Glutamatergic neuron (in vitro differentiated cells): ENCODE measurements at places on chromosomes 6 and 20. TPM values are rescaled to one million over a fixed set of nuclear protein-coding genes. Genes with fewer than 3 reads are reported as not detected.

- no peak for DNase-seq
- H3K4me3 ChIP-seq, result peak overlapping the region; percentile 14
- peaks cover 32% of the 10 kb centered on the region for H3K4me1 ChIP-seq
- peaks cover 2% of the 10 kb centered on the region for H3K27me3 ChIP-seq
- peak overlapping the region; percentile 52 for H3K27ac ChIP-seq
Measured at GRCh38 chr6:107539409-107539808, 49.5 kb downstream of the SOBP start.

SMLR1 gene
- not detected for total RNA-seq

GRCh38 chr20:48733296-48733790, 94.5 kb downstream of the PREX1 start:
- H3K4me3 ChIP-seq, result no peak overlapping the region
- peaks cover 15% of the 10 kb centered on the region for H3K36me3 ChIP-seq
- H3K27me3 ChIP-seq, result peaks cover 11% of the 10 kb centered on the region
- no peak overlapping the region for H3K27ac ChIP-seq

DNA sequence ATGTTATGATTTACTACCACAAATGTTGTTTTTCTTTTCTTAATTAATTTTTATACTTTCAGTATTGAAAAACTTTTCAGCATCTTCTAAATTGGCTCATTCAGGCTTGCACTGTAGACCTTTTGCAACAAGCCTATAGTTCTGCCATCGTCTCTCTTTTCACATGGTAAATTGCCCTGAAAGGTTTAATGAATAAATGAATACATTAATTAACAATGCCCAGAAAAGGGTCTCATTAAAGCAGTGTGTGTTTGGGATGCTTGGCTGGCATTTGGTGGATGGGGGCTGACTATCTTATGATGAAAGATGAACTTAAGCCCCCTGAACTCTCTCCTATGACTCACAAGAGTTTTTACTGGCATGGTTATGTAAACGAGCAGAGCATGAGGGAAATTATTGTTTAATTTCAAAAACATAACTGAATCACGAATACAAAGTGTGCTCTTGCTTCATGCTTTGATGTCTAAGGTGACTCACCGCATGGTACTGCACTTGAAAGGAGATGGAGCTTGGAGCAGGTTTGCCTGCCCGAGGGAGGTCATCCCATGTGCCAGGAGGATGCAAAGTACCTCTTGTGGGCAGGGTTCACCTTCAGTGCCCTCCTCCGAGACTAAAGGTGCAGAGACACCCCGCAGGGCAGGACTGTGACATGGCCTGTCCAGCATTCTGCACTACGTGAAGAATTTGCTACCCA, 13.8 kb upstream of the PCK1 start:
- no peak overlapping the region for H3K4me3 ChIP-seq
- H3K36me3 ChIP-seq, result no peaks in the 10 kb centered on the region
- no peak for DNase-seq
- H3K4me1 ChIP-seq, result no peaks in the 10 kb centered on the region
- no peak overlapping the region for H3K27ac ChIP-seq

DNA sequence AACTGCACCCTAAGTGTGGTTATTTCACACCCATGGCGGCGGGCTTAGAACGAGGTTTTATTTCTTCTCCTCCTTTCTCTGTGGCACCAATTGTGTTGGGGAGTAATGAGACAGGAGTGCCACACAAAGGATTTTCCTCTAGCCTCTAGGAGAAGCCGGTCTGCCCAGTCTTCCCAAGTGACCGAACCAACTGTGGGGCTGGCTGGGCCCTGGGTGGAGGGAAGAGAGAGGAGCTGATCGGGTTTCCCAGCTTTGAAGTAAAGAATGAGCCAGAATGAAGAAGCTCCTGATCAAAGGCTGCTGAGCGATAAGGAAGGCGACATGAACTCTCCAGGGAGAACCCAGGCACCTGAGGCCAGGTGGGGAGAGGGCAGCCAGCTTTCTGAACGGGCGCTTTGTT, 616.0 kb upstream of the BTBD3 start:
- H3K36me3 ChIP-seq, result no peaks in the 10 kb centered on the region
- no peak overlapping the region for H3K4me3 ChIP-seq
- H3K27ac ChIP-seq, result no peak overlapping the region
- DNase-seq, result no peak
- H3K27me3 ChIP-seq, result no peaks in the 10 kb centered on the region

SLC12A5 gene
- 10.4 TPM for total RNA-seq

GLP1R gene
- total RNA-seq, result not detected

- no peak overlapping the region for H3K4me3 ChIP-seq
- no peaks in the 10 kb centered on the region for H3K36me3 ChIP-seq
- no peaks in the 10 kb centered on the region for H3K4me1 ChIP-seq
- no peak overlapping the region for H3K27ac ChIP-seq
Measured at GRCh38 chr6:75116946-75117345, 88.9 kb downstream of the COL12A1 start.

GRCh38 chr20:53381568-53382262, 211.9 kb downstream of the ZNF217 start:
- no peaks in the 10 kb centered on the region for H3K27me3 ChIP-seq
- DNase-seq, result no peak
- H3K4me1 ChIP-seq, result no peaks in the 10 kb centered on the region
- H3K36me3 ChIP-seq, result no peaks in the 10 kb centered on the region
- H3K27ac ChIP-seq, result no peak overlapping the region

- H3K27ac ChIP-seq, result no peak overlapping the region
- no peaks in the 10 kb centered on the region for H3K4me1 ChIP-seq
- H3K36me3 ChIP-seq, result no peaks in the 10 kb centered on the region
- no peak overlapping the region for H3K4me3 ChIP-seq
- DNase-seq, result no peak
Measured at GRCh38 chr6:132650429-132650828, 8.6 kb downstream of the TAAR1 start.

DNA sequence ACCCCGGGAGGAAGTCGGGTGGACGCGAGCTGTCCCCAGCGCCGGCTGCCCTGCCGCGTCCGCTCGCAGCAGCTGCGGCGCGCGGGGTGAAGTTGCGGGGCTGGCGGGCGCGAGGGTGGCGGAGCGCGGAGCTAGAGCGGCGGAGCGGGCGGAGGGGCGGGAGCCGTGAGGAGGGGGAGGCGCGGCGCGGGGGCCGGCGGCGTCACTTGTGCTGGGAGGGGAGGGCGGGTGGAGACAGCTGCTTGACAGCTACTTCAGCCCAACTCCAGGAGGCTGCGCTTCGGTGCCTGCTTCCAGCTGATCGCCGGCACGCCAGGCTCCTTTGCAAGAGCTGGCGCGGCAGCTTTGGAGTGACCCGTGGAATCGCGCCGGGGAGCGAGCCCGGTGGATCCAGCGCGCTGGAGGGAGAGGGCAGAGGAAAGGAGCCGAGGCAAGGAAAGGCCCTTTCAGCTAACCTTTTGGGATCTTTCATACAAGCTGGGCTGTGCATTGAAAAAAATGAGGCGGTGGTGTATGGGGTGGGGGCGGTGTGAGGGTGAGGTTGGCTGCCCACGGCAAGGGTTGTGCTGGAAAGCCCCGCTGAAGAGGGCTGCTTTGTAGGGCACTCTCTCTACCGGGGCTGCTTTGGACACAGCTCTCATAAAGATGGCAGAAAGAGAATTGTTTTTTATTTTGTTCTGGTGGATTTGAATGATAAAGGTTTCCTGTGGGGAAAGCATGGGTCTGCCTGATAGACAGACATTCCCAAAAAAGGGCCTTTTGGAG, 24.6 kb downstream of the RIPOR2 start:
- peak; percentile 87 for DNase-seq
- peaks cover 6% of the 10 kb centered on the region for H3K36me3 ChIP-seq
- H3K4me3 ChIP-seq, result peak overlapping the region; percentile 98
- H3K27me3 ChIP-seq, result peaks cover 31% of the 10 kb centered on the region
- H3K4me1 ChIP-seq, result peaks cover 34% of the 10 kb centered on the region
- H3K27ac ChIP-seq, result peak overlapping the region; percentile 98

- peaks cover 2% of the 10 kb centered on the region for H3K4me1 ChIP-seq
- no peak overlapping the region for H3K27ac ChIP-seq
- no peak for DNase-seq
- no peaks in the 10 kb centered on the region for H3K36me3 ChIP-seq
- H3K4me3 ChIP-seq, result no peak overlapping the region
Measured at GRCh38 chr6:57137350-57137749, 34.8 kb upstream of the BAG2 start.

DNA sequence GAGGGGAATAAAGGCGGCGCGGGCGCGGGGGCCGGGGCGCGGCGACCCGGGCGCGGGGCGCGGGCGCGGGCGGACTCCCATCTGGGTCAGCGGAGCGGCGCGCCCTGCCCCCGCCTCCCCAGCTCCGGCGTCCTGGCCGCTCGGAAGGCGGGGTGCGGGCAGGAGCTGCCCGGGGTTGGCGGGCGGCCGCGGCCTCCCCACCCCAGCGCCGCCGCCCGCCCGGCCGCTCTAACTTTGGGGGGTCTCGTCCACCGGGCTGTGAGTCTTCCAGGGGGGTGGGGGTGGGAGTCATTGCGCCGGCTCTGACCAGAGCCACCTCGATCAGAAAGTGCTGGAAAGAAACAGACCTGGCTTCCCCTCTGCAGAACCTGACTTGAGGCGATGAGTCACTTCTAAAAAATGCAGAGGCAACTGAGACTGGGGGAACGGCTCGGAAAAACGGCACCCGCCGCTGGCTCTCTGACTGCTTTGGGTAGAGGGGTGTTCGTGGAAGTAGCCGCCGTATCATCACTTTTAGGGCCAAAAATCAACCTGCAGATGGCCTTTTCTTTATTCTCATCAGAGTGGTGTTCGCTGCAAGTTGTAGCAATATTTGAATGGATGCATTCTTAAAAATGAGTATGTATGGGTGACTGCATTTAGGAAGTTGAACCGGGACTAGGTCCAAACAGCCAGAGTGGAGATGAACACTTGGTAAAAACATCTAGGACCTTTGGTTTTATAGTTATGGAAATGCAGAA, 667 bp downstream of the CAP2 start:
- H3K27me3 ChIP-seq, result peaks cover 4% of the 10 kb centered on the region
- H3K27ac ChIP-seq, result peak overlapping the region; percentile 97
- peaks cover 5% of the 10 kb centered on the region for H3K36me3 ChIP-seq
- DNase-seq, result peak; percentile 22
- H3K4me1 ChIP-seq, result peaks cover 2% of the 10 kb centered on the region
- peak overlapping the region; percentile 98 for H3K4me3 ChIP-seq

- no peak overlapping the region for H3K4me3 ChIP-seq
- no peak overlapping the region for H3K27ac ChIP-seq
- DNase-seq, result peak; percentile 21
- peaks cover 4% of the 10 kb centered on the region for H3K27me3 ChIP-seq
- peaks cover 18% of the 10 kb centered on the region for H3K4me1 ChIP-seq
Measured at GRCh38 chr20:31821427-31821826, 2.3 kb downstream of the MYLK2 start.

DNA sequence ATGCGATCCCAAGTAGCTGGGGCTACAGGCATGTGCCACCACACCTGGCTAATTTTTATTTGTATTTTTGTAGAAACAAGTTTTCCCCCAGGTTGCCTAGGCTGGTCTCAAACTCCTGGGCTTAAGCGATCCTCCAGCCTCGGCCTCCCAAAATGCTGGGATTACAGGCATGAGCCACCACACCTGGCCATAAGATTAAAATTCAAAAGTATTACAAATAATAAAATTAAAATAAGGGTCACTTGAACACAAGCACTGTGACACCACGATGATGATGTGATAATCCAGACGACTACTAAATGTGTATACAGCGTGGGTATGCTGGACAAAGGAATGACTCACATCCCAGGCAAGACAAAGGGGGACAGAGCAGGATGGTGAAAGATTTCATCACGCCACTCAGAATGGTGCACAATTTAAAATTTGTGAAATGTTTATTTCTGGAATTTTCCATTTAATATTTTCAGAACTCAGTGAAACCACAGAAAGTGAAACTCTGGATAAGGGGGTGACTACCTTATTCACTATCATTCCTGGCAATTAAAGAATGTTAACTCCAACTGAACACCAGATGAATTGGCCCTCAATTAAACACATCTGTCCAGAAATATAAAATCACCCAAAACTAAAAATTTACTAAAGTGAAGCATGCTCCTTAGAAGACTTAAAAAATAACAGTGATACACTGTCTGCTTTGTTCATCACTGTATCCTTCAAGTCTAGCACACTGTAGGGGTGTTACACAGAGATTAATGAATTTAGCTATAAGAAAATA, 13.1 kb downstream of the B4GALT5 start:
- no peak for DNase-seq
- H3K4me3 ChIP-seq, result peak overlapping the region; percentile 69
- peak overlapping the region; percentile 98 for H3K27ac ChIP-seq

- H3K4me3 ChIP-seq, result no peak overlapping the region
- peaks cover 13% of the 10 kb centered on the region for H3K36me3 ChIP-seq
- no peak for DNase-seq
- no peak overlapping the region for H3K27ac ChIP-seq
- H3K27me3 ChIP-seq, result peaks cover 10% of the 10 kb centered on the region
- no peaks in the 10 kb centered on the region for H3K4me1 ChIP-seq
Measured at GRCh38 chr20:58144096-58144495, 84.4 kb downstream of the ANKRD60 start.

TOMM6 gene
- total RNA-seq, result 111 TPM

DNA sequence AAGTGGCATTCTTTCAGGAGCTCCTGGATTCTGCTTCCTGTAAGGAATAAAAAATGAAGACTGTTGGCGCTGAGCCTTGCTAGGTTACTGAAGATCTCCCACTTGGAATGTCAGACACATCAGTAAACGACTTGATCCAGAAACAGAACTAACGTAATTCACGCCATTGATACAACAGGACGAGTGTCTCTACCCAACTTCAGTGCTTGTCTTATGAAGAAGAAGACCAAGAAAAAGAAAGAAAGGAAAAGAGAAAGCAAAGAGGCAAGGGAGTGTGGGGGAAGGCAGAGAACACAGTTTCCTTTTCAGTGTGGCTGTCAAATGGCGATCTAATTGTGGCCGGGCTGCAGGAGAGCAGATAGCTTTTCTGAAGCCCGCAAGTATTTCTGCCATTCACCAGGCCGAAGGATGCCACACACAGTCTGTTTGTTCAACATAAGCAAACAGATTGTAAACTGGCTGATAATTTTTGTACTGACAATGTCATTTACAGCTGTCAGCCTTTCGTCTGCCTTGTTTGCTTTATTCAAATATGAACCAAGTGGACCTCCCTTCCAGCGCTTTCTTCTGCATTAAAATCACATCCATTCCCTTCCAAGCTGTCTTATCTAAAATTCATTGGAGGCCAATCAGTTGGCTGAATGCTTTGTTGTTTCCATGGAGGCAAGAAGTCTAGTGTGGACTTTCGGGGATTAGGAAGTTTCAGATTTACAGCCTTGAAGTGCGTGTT, 180.6 kb downstream of the FOXA2 start:
- no peak overlapping the region for H3K27ac ChIP-seq
- peaks cover 2% of the 10 kb centered on the region for H3K27me3 ChIP-seq
- no peak for DNase-seq
- H3K4me3 ChIP-seq, result no peak overlapping the region
- H3K4me1 ChIP-seq, result no peaks in the 10 kb centered on the region
- H3K36me3 ChIP-seq, result no peaks in the 10 kb centered on the region

XKR7 gene
- 284 TPM for total RNA-seq

RIPOR2 gene
- 82.2 TPM for total RNA-seq

DNA sequence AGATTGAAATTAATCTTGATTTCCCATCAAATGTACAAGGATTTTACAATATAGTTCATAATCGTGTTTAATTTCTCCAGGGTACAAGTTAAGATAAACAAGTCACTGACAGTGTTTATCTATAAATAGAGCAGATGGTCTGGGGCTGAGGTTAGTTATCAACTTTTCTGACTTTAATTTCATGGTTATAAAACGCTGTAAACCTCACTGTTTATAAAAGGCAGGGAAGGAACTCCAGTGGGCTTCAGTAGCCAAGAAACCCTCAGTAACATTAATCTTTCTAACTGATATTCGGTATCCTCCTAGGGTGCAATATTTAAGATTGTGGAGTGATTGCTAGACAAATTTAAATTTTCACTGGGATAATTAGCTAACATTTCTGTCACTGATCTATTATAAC, 68.6 kb downstream of the GFRAL start:
- H3K4me3 ChIP-seq, result no peak overlapping the region
- no peaks in the 10 kb centered on the region for H3K4me1 ChIP-seq
- no peak for DNase-seq
- H3K27ac ChIP-seq, result no peak overlapping the region
- H3K27me3 ChIP-seq, result no peaks in the 10 kb centered on the region

ADAT2 gene
- total RNA-seq, result 5.6 TPM

RGS17 gene
- 11.5 TPM for total RNA-seq
